NCI-H187 treated with DMSO at 0.1 percent for 48 hours (cell line): ENCODE measurements at places on chromosomes 3 and 15.

DNA sequence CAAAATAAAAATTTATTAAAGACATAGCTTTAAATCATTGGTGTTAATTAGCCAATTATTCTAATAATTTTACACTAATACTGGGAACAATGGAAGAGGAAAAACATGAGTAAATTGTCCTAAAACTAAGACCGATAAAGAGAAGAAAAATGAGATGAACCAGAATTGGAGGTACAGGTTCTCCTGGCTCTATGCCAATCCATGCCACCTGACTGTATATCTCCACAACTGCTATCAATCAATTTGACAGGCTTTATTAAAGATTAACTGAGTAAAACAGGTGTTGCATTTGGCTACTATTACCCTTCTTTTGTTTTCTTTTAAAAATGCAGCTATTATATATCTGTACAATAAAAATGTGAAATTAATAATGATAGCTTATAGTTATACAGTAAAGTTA lies 850.0 kb downstream of the CADM2 start:
- no peak for DNase-seq

DNA sequence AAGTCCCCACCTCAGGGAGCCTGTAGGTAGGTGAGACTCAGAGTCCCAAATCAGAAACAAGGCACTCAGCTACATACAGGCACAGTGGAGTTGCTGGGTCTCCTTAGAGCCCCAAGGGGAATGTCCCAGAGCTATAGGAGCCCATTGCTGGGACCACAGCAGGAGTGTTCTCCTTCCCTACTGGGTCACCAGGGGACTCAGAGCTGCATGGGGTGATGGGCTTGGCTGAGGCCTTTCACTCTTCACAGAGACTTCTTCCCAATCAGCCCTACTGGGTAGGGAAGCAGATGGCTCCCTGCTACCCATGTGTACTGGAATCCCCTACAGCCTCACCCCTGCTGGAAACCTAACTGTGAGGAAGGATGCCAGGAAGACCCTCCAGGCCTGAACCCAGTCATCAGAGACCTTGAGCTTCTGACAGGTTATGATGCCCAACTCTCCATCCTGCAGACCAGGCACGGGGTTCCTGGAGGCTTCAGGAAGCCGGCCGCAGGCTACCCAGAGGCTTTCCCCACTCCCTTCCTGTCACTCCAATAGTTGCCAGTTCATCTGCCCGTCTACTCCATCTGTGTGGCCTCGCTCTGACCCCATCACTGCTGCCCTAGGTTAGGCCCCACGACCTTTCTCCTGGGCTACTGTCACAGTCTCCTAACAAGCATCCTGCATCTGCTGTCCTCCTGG lies 24.0 kb downstream of the RASGRF1 start:
- DNase-seq, result no peak

DNA sequence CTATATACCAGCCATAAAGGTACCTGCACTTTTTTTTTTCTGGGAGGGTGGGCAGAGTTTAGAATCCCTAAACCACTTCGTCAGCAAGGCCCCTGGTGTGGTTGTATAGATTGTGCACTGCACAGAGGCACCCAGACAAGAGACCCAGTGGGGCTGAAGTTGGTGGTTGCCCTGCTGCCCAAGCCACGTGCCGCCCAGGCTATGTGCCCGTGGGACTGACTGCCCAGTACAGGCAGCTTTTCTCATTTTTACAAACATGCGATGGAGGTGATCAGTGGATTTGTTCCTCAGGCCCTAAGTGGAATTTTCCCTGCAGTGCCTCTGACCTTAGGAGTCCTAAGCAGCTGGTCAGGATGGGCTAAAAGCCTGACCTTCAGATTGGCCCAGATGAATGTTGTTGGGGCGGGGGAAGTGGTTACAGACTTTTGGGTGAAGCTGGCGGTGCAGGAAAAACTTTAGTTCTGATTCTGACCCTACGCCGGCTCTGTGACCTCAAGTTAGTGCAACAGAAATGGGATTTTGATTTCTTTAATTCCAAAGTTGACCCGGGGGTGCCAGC lies 34.9 kb upstream of the LIMD1 start:
- DNase-seq, result no peak

DNA sequence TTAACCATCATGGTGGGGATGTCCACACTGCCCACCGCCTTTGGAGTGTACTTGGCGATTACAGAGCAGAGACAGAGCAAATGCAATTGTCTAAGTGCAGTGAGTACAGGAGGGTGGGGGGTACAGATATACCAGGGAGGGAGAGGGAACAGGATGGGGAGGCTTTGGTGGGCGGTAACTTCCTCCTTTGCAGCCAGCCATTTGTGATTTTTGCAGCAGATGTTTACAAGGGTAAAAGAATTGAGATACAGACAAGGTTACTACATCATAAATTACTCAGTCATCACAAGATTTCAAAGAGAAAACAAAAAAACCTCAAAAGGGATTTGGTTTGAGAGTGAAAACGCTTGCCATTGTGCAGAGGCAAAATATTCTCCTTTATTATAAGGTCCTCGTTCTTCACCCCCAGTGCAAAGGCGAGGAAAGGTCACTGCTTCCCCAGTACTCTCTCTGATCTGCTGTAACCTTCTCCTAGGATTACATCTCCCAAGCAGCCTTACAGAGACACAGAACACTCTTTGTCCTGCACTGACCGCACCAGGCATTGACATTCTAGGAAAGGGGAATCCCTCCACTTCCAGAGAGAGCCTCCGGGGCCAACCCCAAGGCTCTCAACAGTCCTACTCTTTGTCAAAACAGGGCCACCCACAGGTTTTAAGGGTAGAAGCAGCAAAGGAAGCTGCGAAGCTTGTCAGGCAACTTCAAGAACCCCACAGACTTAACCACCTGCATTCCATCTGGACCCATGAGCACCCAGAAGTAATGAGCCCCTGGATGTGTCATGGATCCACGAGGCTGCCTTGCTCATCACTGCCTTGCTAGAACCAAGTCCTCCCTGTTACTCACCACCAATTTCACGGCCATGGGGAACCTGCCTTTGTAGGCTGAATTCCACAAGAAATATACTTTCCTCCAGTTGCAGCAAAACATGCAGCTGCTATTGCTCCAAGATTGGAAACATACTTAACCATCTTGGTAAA lies 117.3 kb downstream of the ADAMTS17 start:
- no peak for DNase-seq
